ENCODE measurements at places on chromosomes 3 and 15.
A peak's percentile ranks its signal among the peaks of the same experiment; 100 is the strongest.

DNA sequence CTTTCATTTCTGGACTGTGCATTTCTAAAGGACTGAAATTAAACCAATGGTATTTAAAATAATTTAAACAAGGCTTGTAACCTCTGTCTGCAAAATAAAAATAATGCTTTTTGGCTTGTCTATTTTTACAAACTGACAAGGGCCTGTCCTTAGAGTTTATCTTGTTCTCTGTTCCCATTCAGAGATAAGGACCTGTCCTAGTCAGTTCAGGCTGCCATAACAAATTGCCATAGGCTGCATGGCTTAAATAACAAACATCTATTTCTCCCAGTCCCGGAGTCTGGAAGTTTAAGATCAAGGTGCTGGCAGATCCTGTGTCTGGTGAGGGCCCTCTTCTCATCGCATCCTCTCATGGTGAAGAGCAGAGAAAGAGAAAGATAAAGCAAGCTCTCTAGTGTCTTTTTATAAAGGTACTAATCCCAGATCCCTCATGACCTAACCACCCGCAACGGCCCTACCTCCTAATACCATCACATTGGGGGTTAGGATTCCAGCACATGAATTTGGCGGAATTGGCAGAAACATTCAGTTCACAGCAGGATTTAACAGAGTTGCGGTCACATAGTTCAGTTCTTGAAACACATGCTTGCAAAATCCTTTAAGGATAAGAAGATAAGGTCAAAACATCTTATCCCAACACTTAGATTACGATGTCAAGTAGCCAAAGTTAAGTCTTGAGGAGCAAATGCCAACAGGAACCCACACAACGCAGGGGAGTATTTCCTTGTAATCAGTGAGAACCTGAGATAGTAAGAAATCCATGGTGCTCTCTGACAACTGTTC, 17.8 kb downstream of the KBTBD8 start:
- no peak for DNase-seq

DNA sequence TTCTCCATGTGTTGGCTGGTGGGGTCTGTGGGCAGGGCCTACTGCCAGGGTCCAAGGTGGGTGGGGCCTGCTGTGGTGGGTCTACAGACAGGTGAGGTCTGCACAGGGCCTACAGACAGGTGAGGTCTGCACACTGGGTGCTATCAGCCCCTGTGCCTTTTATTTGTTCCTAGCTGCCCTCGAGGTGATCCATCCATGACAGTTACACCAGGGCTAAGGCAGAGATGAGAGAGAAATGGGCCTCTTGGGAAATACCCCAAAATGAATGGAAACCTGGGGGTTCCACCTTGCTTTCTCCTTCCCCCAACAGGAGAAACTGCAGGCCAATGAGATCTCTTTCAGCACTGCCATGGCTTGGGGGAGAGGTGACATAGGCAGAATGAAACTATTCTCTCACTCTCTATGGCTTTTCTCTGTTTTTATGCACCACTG, 36.4 kb downstream of the CFAP100 start:
- no peak for DNase-seq

DNA sequence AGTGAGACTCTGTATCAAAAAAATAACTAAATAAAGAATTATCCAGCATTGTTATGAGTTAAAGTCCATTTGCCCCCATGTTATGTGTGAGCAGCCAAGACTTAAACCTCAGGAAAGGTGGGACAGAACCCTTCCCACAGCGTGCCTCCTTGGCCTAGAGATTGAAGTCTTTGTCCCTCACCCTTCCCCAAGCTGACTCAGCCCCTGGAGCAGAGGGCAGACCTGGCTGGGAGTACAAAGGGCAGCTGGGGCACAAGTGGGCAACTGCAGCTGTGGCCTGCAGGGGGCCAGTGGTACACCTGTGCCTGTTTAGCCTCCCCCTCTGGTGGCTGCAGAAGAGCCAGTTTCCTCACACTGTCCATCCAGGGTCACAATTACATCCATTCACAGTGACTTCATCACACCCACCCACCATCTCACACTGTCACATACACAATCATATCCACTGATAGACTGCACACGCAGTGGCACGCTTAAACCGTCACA, 940 bp upstream of the ACY1 start:
- no peak for DNase-seq

DNA sequence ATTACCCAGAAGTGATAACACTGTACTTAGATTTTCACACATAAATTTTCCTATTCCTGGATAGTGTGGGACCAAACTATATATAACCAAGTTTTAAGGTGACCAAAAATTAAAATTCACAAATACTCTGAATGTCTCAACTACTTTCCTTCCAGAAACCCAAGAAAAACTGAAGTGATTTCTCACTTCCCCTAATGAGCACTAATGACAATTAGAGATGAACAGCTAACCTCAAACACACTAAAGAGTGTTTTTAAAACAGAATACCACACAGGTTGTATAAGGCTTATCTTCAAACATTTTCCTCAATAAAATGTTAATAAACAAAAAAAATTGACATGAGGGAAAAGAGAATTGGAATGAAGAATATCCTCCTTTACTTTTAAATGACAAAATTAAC, 188.2 kb downstream of the ZBTB20 start:
- no peak for DNase-seq

DNA sequence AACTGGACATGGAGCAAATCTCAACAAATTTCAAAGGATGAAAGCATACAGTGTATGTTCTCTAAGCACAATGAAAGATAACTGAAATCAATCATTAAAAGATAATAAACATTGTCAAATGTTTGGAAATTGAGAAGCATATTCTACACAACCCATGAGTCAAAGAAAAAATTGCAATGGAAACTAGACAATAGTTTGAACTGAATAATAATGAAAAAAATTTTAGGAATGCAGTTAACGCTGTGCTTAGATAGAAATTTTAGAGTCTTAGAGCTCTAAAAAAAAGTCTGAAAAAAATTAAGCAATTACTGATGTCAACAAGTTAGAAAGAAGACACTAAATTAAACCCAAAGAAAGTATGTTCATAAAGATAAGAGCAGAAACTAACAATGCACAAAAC, 15.5 kb downstream of the RABL3 start:
- DNase-seq, result no peak

- DNase-seq, result no peak
These were observed 82.3 kb upstream of the NPHP3 start for GRCh38 chr3:132804498-132804897.

- no peak for DNase-seq
These were observed 571.8 kb downstream of the ZPLD1 start for GRCh38 chr3:103006526-103007183.

- peak; percentile 31 for DNase-seq
These were observed 10.9 kb downstream of the RMDN3 start for GRCh38 chr15:40743921-40744814.

GRCh38 chr3:17740721-17741141, 1.7 kb downstream of the TBC1D5 start:
- DNase-seq, result no peak

GRCh38 chr3:161568671-161569070, 72.1 kb downstream of the OTOL1 start:
- no peak for DNase-seq

GRCh38 chr3:39980058-39980457, 170.6 kb downstream of the MYRIP start:
- no peak for DNase-seq

DNA sequence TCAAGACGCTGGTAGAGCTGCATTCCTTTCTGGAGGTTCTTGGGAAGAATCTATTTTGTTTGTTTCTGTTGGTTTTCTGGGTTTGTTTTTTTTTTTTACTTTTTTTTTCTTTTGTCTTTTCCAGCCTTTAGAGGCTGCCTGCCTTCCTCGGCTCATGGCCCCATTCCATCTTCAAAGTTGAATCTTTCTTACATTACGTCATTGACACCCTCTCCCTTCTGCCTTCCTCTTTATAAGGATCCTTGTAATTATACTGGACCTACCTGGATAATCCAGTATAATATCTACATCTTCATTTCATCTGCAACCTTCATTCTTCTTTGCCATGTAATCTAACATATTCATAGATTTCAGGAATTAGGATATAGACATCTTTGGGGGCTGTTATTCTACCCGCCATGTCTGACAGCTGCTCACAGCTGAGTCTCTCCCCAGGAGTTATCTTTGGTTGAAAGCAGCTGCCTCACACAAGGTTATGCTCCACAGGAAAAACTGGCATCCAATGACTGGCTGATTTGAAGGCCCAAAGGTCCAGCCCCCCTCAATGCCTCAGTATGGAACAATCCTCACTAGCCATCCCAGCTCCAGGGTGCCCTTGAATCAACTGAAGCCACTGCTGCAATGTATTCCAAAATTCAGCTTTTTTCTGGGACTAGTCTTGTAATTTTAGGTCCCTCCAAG, 38.4 kb upstream of the THBS1 start:
- DNase-seq, result no peak

DNA sequence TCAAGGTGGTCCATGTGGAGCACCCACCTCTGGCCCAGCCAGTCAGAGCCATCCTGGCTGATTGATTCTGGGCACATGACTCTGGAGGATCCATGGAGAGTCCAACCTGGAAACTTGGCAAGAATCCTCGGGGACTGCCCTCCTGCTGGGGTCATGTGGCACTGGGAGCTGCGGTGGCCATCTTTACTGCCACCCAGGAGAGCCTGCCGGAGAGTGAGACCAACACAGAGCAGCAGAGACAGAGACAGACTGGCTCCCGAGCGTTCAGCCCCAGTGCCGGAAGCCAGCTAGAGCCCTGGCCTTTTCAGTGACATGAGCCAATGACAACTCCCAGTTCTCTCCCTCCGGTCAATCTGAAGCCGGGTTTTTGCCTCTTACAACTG, 11.5 kb upstream of the GATA2 start:
- DNase-seq, result no peak

DNA sequence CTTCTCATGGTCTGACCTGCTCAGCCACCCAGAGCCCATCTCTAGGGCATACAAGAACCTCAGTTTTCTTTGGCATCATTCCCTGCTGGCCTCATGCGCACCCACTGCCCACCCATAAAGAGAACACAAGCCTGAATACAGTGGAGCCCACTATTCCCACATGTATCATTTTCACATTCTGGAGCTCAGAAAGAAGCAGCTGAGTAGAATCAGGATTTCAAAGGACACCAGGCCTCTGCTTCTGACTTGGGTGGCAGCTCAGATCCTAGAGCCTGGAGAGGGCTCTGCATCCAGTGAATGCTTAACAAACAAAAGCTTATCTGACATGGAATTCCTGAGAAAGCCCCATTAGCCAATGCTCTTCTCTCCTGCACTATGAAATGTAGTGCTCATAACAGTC, 34.7 kb downstream of the RBP2 start:
- DNase-seq, result no peak

GRCh38 chr3:5677555-5677954, 490.0 kb downstream of the EDEM1 start:
- DNase-seq, result no peak

DNA sequence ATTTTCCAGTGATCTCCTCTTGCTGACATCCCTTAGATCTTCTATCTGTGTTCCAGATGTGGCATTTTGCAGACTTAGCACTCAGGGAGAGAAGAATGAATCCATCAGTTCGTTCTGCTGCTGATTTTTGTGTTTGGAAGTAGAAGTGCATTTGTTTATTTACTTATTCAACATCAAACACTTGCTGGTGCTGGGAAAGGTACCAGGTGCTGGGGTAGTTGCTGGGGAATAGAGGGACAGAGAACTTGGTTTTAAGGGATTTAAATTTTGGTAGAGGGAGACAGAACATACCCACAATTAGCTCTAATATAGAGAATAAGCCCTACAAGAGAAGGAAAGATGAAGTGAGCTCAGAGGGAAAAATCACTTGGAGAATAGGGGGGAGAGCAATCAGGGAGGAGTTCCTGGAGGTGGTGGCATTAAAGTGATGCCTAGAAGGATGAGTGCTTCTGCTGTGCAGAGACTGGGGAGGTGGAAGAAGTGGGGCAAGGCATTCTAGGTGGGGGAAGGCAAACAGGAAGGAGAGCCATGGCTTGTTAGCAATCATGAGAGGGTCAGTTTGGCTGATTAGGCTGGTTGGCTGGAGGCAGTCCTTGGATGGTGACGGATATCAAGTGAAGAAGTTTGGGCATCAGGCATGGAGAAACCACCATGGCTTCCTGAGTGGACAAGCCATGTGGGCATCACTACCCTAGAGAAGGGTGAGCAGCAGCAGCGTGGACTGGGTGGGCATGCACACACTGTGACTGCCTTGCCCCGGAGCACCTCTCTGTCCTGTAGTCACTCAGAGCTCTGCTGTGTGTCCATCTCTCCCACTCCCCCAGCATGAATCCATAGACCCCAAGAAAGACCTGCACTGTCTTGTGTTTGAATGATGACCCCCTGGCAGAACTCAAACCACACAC, 197.3 kb downstream of the OPA1 start:
- no peak for DNase-seq

DNA sequence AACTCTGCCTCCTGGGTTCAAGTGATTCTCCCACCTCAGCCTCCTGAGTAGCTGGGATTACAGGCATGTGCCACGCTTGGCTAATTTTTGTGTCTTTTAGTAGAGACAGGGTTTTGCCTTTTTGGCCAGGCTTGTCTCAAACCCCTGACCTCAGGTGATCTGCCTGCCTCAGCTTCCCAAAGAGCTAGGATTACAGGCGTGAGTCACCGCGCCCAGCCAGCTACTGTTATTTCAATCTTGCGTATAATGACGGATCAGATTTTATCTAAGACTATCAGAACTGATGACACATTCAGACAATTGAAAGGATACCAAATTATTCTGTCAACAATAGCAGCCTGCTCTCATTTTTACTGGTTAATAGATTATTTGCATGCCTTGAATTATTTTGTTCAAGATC, 612.2 kb downstream of the ZIC1 start:
- DNase-seq, result no peak

DNA sequence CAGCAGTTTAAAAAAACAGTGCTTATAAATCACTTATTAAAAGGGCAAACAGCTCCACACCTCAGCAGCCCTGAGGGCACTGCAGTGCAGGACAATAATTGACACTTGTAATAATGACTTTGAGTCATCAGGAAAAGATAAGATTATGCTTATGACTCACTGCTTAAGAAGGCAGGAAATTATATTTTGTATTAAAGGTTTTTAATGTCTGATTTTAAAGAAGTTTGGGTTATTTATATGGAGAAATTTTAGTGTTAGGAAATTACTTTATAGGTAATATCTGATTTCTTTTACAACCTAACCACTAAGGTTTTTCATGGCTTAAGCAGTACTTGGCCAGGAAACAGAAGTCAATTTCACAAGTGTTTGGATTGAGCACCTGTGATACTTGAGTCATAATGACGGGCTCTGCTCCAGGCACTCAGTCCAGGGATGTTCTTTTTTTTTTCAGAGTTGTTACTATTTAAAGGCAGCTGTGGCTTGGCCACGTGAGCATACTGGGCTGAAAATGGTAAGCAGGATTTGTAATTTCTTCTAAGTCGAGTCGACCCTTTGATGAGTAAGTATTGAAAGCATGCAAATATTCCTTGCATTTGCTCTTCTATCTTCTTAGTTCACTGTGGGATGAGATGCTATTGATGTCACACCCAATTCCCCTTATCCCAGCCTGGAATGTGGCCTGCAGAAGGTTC, 21.6 kb upstream of the SLC6A20 start:
- DNase-seq, result no peak

- DNase-seq, result no peak
These were observed 43.5 kb downstream of the ABHD2 start for GRCh38 chr15:89131731-89132130.

DNA sequence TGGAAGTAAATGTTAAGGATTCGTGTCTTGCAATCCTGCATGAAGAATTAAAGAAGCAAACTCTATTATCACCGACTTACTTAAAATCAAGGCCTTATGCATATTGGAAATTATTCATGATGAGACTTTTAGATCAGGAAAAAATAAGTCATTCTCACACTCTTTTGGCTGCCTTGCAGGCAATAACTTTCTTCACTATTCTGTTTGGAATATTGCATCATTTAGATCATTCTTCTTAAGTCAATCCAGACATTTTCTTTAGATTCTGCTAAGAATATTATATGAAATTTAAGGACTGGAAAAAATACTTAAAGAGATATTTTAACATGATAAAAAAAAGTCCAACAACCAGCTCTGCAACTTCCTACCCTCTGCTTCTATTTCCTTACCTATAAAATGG, 245.4 kb downstream of the LRRN1 start:
- DNase-seq, result no peak

Measured in stimulated activated CD4-positive, alpha-beta T cell treated with anti-CD3 and anti-CD28 coated beads, Interleukin-1b, Interleukin-23, amount 100 ng/mL, for 4 hours (primary cell).